C1 segment of cervical spinal cord (tissue), 14 donors: ENCODE measurements at places on chromosomes 11 and 22.

GRCh38 chr11:79393362-79394043 is 47.3 kb downstream of the TENM4 start:
- no peak for DNase-seq

- DNase-seq = no peak
Observed at GRCh38 chr11:2796508-2797113, 89.0 kb downstream of the CDKN1C start.

- no peak for DNase-seq
Observed at GRCh38 chr11:118998822-118999221, 884 bp downstream of the CENATAC start.

- no peak for DNase-seq
Observed at GRCh38 chr11:73192272-73192671, 25.8 kb upstream of the P2RY2 start.

- DNase-seq = peak; percentile 78
Observed at GRCh38 chr22:30606455-30607299, at the start of gene TCN2. Gene TCN2 (plus strand): TSS chr22:30607174. CDS start chr22:30607332, 158 bp downstream.

GRCh38 chr11:495537-495931 is 11.5 kb downstream of the RNH1 start:
- no peak for DNase-seq

DNA sequence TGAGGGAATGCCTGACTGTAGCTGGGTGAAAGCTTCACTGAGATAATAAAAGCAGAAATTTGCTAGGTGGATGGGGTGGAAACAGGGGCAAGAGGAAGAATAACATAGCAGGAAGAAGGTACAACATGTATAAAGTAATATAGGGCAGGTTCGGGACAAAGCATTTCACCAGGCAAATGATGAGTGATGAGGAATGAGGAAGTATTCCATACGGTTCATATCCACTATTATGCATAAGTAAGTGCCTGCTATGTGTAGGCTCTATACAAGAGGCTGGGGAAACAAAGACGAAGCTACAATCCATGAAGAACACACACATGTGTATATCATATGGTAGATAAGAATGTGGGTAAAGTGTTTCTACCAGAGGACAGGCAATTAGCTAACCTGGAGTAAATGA is 7.9 kb downstream of the NDUFC2 start:
- DNase-seq = no peak

DNA sequence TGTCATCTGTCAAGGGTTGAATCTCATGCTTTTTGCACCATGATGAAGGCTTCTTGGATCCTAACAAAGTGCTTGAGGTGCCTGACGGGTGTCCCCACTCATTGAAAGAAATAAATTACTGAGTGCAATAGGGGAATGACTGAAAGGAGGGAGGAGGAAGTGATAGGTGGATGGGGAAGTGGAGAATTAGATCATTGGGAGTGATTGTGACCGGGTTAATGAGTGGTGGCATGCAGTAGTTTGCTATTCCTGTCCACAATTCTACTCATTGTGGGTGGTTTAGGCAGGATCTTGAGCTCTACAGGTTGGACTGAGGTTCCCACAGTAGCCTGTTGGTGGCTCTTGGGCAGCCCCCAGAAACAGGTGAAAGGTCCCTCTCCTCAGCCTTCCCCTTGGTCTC is 44.3 kb downstream of the THAP12 start:
- DNase-seq = no peak

DNA sequence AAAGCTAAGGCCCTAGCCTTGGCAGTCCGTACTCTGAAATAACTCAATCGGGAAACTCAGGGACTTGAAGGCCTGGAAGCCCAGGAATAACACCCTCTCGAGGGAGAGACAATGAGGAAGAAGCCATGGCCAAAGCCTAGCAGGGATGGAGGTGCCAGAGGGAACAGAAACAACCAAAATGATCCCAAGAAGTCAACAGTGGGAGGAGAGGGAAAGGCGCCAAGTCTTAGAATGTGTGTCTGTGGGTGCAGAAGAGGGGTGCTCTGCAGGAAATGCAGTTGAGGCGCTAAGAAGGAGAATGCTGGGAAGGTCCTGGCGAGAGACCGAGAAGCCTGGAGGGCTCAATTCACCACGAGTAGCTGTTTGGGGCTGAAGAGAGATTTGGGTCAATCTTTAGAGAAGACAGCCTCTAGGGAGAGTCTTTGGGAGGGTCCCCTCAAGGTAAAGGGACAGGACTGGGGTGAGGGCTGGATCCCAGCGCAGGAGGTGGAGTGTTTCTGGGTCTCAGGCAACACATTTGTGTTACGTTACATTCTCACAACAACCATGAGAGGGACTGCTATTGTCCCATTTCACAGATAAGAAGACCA is 760 bp upstream of the MAPK8IP1 start:
- no peak for DNase-seq

DNA sequence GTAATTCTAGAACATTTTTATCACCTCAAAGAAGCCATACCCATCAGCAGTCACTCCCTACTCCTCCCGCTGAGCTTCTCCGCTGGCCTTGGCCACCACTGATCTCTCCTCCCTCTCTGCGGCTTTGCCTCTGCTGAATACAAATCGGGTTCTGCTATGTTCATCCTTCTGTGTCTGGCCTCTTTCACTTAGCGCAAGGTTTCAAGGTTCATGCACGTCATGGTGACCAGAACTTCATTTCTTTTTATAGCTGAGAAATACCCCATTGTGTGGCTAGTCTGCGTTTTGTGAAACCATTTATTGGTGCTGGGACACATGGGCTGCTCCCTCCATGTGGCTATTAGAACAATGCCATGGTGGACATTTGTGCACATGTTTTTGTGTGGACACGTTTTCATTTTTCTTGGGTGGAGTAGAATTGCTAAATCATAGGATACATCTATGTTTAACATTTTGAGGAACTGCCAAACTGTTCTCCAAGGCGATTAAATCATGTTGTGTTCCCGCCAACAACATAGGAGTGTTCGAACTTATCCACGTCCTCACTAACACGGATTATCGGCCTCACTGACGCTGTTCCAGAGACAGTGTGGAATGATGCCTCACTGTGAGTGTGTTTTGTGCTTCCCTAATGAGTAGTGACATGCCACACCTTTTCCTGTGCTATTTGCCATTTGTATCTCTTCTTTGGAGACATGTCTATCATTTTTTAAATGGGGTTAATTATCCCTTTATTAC is 24.2 kb upstream of the KRTAP5-6 start:
- DNase-seq = no peak

DNA sequence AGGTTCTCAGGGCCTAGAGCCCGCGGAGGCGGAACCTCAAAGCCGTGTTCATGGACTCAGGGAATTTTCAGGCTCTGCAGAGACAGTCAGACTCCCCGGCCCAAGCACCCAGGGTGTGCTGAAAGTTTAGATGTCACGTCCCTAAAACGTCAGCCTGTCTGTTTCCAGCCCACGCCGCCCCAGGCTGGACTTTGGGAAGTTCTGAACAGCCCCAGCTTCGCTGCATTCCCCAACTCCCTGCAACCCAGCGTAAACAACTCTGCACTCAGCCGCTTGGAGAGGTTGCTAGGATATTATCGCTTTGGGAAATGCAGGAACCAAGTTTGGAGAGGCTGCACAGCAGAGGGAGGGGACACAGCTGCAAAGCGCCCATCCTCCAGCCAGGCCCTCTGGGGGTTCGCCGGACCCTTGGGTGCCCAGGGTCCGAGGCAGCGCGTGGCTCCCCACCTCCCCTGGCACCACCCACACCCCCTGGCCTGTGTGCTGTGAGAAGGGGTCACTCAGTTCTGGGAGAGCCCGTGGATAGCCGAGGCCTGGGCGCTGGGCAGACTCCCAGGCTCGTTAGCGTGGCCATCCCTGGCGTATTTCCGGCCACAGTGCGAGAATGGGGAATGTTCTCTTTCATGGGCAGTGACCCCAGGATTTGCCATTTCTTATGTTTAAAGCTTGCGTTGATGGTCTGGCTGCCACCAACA is 120.5 kb upstream of the FGF3 start:
- DNase-seq = no peak

DNA sequence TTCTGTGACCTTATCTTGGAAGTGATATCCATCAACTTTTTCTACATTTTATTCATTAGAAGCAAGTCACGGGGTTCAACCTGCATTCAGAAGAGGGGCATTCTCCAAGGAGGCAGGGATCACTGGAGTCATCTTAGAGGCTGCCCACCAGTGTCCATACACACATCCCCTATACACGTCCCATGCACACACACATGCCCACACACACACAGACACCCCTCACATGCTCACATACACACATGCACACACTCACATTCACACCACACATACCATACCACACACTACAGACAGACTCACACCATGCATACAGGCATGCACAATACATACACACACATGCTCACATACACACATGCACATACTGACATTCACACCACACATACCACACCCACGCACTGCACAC is 884.7 kb downstream of the TBC1D22A start:
- DNase-seq = no peak

DNA sequence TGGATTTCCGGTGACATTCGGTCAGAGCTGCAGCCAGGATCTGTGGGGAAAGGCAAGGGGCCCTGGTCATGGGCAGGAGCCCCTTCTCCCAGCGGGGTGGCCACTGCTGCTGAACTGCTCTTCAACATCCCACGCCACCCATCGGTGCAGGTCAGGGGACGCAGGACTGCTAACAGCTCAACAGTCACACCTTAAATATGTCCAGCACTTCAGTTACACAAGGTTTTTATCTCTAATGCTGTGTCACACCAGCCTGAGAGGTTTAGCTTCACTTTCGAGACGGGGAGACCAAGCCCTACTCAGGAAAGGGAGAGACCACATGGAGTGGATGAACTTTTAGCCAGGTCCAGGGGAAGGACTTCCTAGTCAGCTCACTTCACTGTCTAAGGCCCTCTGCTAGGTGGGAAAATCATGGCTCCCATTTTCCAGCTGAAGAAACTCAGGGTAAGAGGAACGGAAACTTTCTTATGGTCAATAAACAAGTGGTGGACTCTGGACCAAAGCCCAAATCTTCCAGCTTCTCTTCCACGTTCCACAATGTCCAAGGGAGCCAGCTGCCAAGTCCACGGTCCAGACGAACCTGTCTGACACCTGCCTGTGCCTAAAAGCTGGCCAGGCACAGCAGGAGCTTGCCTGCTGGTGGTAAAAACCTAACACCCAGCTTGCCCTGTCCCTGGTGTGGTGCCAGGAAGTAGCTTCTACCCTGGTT is 21.0 kb upstream of the CHADL start:
- no peak for DNase-seq

DNA sequence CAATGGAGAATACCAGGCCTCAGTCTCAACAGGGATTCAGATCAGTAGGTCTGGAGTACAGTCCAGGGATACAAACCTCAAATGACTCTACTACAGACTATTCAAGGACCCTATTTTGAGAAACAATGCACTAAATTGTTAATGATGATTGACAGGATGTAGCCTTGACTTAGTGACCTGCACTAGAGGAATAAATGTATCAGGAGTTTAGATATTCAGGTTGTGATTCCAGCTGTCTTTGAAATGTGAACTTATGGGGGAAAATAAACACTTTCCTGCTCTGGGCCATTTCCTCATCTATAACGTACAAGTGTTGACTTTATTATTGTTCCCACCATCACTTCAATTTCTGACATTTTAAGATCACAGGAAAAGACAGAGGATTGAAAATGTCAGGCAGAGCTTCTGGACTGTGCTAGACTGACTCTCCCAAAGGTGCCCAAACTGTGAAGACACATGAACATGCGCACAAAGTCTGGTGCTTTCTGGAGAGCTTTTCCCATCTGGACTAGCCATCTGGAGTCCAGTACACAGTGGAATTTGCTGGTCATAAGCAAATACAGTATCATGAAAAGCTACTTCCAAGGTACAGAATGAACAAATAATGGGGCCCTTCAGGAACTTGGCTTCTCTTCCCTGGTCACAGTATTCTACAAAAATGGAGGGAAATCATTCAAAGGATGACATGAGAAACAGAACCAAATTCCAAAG is 110.4 kb downstream of the USP35 start:
- no peak for DNase-seq

DNA sequence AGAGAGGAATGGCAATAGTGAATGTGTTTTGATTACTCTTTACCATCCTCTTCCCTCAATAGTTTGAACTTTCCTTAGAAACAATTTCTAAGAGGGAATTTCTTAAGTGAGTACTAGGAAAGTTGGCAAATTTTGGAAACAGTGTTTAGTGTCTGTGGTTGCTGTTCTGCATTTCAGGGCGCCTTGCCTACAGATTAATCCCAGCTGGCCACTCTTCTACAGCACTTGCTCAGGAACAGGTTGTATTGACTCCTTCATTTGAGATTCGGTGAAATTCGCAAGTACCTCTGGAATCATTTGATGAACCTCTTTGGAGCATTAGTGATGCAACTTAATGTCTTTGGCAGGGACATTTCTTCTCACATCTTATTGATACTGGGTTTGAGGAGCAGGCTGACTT is 28.3 kb downstream of the JAM3 start:
- DNase-seq = no peak

GRCh38 chr22:44567846-44568493 is 69.9 kb upstream of the RTL6 start:
- DNase-seq = no peak
